ENCODE measurements at places on chromosomes 6 and 20. TPM values are rescaled to one million over a fixed set of nuclear protein-coding genes. Genes with fewer than 3 reads are reported as not detected.

GRCh38 chr6:3490625-3490980, 33.8 kb upstream of the SLC22A23 start:
- DNase-seq, result no peak

DNA sequence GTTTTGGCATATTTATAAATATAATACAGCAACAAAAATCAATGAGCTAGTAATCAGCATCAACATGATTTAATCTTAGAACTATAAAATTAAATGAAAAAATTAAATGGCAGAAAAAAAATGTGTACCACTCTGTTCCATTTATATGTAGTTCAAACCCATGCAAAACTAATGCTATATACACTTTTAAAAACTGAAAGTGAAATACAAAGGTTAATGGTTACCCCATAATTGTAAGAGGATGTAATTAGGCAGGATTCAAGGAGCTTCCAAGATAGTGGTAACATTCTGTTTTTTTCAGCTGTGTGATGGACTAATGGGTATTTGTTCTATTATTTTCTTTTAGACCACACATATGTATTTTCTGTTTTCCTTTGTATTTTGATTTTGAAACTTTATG, 492.1 kb downstream of the UTRN start:
- no peak for DNase-seq

DNA sequence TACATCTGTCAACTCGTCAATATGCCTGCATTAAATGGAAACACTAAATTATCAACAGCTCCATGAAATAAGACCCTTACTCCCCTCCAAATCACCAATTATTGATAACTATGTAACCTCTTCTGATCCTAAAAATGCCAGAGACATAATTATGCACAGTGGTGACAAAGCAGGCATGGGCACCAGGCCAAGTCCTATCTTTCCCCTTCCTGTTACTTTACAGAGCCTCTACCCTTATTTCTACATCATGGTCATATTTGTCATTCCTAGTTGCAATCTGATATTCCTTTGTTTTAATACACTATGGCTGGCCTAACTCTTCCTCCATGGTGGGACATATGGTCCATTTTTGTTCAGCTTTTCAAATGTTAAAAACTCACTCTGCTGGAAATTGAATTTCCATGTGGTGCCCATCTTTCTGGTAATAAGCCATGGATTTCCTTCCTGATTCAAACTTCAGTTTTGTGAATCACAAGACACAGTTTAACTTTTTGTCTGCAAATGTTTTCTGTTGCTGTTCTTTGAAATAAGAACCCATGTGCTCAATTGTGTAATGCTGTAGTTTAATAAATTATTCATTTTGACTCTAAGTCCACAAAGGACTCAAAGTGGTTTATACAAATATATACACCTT, 41.8 kb upstream of the ARFGEF2 start:
- DNase-seq, result no peak

DNA sequence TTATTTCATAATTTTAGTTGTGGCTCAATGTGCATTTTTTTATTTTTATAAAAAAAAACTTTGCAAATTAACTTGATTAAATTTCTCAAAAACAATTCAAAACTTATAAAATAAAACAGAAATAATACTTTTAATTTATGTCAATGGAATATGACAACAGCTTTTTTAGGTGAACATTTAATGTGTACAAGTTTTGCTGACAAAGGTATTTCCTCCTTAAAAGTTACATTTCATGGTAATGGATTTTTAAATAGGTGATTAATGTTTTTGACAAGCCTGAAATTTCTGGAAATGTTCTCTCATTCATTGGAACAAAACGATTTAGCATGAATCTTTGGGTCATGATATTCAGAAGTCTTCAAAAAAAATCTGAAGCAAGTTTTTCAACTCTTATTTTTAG, 1160.0 kb downstream of the HACE1 start:
- DNase-seq, result no peak

- no peak for DNase-seq
Observed at GRCh38 chr6:97563529-97563928, 280.5 kb upstream of the MMS22L start.

- no peak for DNase-seq
Observed at GRCh38 chr6:161440299-161440698, 166.4 kb upstream of the AGPAT4 start.

- no peak for DNase-seq
Observed at GRCh38 chr20:45550765-45551164, 3.6 kb upstream of the EPPIN start.

SLC22A23 gene
- 16.4 TPM for total RNA-seq

WFDC12 gene
- total RNA-seq, result not detected

PCK1 gene
- not detected for total RNA-seq
